NCI-H524 treated with DMSO at 0.1 percent for 48 hours (cell line): ENCODE measurements at places on chromosomes 3 and 15.

DNA sequence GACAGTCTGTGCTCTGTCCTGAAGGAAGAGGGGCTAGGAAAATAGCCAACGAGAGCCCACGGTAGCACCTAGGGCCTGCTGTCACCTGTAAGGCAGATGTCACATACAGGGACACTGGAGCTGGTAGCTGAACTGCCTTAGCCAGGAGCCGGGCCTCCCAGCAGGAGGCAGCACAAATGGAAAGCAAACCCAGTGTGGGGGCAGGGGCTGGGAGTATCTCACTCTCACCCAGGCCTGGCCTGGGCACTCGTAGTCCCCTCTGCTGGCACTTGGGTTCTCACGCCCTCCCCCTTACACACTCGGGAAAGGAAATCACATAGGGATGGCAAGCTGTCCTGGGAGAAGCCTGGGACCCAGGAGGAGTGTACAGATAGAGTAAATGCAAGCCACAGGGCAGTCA lies 173.1 kb upstream of the CHRNA7 start:
- DNase-seq = no peak

- no peak for DNase-seq
These were observed 12.7 kb downstream of the GRM2 start for GRCh38 chr3:51719410-51720025.

- no peak for DNase-seq
These were observed 19.8 kb upstream of the PFN2 start for GRCh38 chr3:149990423-149990948.

GRCh38 chr3:150602426-150603152 lies 532 bp upstream of the SELENOT start:
- no peak for DNase-seq

DNA sequence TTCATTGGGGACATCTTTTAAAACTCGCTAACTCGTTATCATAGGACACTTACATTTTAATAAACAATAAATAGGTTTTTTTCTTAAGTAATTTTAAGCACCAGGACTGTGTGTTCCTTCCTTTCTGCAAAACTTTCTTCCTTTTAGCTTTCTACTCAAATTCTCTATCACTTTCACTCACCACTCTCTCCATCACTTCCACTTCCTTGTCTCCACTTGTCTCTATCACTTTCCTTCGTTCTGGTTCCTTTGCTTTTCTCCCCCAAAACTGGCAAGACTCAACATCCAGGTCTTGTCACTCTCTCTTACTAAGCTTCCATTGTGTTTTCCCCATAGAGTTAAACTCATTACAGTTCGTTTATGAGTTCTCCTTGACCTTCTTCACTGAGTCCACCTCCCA lies 99.0 kb downstream of the ZPLD1 start:
- DNase-seq = no peak

GRCh38 chr3:194858382-194858781 lies 172.7 kb downstream of the FAM43A start:
- no peak for DNase-seq

DNA sequence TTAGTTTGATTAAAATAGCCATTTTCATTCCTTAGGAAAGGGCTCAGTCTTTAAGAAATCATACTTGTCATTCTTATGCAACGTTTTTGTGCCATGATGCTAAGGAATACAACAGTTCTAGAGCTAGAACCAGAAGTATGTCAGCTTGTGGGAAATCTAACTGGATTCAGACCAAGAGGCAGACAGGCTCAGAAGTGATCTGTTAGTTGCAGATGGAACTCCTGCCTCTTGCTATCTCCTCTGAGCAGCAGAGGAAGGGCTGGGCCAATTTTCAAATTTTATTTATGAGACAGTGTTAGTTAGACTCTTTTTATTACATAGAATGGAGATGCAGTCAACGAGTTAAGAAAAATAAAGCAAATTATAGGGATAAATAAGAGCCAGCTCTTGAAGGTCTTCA lies 48.5 kb upstream of the RYR3 start:
- DNase-seq = no peak

- DNase-seq = no peak
These were observed 214.2 kb downstream of the IL20RB start for GRCh38 chr3:137171834-137172603.

DNA sequence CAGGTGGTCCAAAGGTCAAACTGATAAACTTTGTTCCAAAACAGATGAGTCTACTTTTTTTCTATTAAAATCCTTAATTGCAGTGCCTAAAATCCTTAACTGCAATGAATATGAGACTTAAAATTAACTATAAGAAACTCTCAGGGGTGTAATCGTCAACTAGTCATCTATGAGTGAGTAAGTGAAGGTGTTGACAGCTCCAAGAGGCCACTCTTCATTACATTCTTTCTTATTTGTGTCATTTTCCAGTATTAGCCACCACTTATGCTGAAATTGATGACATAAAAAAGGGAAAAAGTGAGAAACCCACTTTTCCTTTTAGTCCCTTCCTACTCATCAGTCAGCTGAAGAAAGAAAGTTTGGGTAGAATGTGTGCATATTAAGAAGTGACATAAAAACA lies 12.6 kb upstream of the NPAP1 start:
- DNase-seq = no peak

- no peak for DNase-seq
These were observed 18.8 kb downstream of the NBEAL2 start for GRCh38 chr3:46998121-46998851.

DNA sequence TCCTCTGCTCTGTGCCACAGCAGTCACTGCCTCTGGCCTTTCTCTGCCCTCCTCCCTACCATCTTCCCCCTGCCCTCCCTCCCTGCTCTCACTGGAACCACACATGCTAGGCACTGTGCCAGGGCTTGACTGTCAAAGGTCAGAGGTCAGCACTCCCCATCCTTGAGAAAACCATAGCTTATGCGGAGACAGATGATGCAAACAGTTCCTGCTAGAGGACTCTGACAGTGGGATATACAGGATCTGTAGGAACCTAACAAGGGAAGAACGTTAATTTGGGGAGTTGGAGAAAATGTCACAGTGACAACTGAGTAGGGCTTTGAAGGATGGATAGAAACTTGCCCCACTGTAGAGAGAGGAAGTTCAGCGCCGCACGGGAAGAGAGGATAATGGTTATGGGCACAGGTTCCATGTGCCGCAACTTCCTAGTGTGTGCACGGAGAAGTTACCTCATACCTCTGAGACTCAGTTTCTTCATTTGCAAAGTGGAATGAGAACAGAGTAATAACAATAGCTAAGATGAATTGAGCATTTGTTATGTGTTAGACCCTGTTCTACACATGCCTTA lies 29.3 kb upstream of the XYLB start:
- no peak for DNase-seq

DNA sequence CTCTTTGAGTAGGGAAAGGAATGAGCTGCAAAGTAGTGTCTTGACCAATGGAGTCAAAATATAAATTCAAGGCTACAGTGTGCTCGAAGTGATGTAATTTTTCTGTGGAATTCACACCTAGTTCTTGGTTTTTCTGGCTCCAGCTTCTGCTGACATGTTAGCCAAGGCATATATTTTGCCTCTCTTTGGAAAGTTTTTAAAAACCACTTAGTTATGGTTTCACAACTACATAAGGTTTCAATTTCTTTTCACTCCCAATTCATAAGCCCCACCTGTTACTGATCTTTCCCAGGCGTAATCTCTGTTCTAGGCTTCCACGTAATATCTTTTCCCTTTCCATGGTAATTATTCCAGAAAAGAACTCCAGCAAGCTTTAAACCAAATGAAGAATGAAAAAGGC lies 46.9 kb downstream of the GADL1 start:
- DNase-seq = no peak

GRCh38 chr3:166731701-166732100 lies 648.4 kb downstream of the ZBBX start:
- DNase-seq = no peak

GRCh38 chr3:143421556-143421955 lies 302.0 kb downstream of the CHST2 start:
- no peak for DNase-seq

DNA sequence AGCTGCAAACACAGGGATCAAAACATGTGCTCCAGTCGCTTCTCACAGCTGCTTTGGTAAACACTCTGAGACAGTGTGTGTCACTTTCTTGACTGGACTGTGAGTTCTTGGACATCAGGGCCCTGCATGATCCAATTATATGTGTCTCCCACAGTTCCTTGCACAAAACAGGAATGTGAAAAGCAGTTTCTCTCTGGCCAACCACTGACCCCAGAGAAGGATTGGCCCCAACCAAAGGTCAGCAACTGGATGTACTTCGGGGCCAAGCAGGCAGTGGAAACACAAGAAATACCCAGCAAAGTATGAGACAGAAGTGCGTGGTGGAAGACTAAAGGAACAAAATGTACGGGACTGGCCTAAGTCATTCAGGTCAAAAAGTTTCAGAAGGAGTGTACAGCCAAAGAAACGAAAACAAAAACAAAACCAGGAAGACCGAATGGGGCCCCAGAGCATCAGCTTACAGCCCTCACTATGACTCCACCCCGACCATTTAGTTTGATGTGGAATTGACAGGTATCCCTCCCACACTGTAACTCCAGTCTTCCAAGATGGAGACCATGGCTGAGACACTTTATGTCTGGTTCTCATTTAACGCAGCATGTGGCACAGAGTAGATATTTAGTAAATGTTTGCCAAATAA lies 76.7 kb upstream of the LPP start:
- no peak for DNase-seq

GRCh38 chr3:186207515-186207914 lies 98.6 kb upstream of the ETV5 start:
- no peak for DNase-seq

DNA sequence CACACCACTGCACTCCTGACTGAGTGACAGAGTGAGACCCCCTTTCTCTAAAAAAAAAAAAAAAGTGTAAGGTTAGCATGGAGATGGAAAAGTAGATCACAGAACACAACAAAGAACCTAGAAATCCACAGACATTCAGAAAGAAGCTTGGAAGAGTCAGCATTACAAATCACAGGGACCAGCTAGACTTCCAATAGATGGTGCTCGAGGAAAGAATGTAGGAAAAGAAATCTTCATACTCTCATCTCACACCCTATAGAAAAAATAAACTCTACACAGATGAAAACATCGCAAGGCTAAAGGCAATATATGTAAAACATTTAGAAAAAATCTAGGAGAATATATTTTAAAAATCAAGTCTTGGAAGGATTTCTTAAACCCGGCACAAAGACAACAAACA lies 94.5 kb upstream of the ABHD17C start:
- no peak for DNase-seq

GRCh38 chr3:122060040-122060698 lies 5.0 kb downstream of the CD86 start:
- DNase-seq = no peak

GRCh38 chr3:187626581-187626980 lies 43.6 kb downstream of the SST start:
- DNase-seq = no peak

DNA sequence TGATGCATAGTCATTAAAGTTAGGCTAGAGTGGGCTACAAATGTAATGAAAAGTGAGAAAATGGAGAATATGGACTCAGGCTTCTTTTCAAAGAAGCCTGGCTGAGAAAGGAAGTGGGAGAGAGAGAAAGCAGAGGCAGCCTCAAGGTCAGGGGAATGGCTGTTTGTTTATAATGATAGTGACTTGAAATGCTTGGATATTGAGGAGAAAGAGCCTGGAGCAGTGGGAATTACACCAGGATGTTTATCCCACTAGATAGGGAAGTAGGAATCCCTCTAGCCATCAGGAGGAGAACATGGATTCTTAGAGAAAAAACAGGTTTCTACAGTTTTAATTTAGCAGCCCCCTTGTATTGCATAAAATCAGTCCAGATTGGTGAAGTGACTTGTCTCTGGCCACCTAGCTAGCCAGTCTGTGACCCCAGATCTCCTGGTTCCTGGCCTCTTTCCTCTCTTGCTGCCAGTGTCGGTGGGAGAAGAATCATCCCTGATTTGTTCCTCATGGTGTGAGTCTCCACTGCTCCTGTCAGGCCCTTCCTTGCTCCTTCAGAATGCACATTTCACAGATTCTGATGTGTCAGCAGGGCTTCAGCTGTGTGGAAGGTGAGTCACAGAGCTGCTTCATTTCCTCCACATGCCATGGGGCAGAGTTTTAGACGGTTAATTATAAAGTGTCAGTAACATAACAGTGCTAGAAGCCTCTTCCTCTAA lies 32.9 kb downstream of the SEMA6D start:
- no peak for DNase-seq

DNA sequence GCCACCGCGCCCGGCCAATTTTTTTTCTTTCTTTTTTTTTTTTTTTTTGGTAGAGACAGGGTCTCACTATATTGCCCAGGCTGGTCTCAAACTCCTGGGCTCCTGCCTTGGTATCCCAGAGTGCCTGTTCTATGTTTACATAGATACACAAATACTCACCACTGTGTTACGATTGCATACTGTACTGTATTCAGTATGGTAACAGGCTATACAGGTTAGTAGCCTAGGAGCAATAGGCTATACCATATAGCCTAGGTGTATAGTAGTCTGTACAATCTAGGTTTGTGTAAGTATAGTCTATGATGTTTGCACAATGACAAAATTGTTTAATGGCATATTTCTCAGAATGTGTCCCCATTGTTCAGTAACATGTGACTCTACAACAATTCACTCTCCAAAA lies 26.6 kb downstream of the CSTA start:
- DNase-seq = no peak

- DNase-seq = no peak
These were observed 8.7 kb downstream of the ARHGAP31 start for GRCh38 chr3:119302697-119303551.

- DNase-seq = no peak
These were observed 80.5 kb downstream of the STT3B start for GRCh38 chr3:31613177-31613576.

GRCh38 chr3:26753095-26753494 lies 130.5 kb downstream of the LRRC3B start:
- no peak for DNase-seq

DNA sequence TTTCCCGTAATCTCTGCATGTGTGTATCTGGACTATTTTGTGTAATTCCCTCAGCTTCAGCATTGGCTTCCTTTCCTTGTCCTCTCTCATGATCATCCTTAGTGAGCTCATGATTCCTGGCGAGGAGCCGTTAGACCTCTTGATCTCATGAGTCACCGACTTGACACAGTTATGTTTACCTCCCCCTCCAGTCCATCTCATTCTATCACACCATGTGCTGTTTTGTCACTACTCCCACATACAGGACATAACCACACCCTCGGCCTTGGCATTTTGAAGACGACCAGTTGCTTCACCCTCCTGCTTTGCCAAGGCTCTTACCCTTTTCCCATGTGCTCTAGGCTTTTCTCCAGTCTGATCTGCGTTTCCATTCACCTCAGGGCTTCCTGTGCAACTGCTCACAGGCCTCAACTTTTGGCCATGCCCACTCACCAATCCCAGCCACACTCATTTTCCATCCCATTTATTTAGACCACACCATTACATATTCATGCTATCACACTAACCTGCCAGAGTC lies 41.5 kb downstream of the CP start:
- DNase-seq = no peak

DNA sequence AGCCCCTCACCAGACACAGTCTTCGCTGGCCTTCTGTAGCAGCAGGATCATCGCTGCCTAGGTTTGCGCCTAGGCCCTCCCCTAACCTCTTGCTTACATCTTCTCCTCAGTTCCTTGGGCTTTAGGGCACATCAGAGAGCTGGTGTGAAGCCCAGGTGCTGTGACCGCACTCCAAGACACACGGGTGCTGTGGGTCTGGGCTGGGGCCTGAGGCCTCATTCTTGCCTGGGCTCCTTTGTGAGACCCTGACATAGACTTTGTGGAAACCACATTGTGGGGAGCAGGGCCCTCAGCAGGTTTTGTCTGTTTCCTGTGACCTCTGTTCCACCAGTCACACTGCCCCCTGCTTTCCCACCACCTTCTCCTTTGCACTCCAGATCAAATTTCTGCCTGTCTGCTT lies 8.0 kb downstream of the AMIGO3 start:
- no peak for DNase-seq
